Uterus (tissue), 4 donors: ENCODE measurements at places on chromosomes 6 and 20.
A peak's percentile ranks its signal among the peaks of the same experiment; 100 is the strongest.

DNA sequence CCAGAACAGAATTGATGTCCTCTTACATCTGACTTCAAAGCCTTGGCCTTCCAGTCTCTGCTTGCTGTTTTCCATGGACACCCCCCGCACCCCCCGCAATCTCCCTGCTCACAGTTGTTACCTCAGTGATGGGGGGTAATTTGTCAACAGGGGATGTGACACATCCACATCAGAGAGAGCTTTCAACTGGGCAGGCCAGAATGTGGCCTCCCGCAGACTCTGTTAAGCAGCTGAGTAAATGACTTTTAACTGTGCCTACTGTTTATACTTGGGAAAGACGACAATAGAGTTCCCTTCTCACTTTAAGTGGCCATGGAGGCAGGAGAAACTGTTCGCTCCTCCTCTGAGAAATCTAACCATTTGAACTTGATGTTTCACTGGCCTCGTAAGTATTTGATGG lies 51.0 kb downstream of the TXNDC5 start:
- no peak for DNase-seq

DNA sequence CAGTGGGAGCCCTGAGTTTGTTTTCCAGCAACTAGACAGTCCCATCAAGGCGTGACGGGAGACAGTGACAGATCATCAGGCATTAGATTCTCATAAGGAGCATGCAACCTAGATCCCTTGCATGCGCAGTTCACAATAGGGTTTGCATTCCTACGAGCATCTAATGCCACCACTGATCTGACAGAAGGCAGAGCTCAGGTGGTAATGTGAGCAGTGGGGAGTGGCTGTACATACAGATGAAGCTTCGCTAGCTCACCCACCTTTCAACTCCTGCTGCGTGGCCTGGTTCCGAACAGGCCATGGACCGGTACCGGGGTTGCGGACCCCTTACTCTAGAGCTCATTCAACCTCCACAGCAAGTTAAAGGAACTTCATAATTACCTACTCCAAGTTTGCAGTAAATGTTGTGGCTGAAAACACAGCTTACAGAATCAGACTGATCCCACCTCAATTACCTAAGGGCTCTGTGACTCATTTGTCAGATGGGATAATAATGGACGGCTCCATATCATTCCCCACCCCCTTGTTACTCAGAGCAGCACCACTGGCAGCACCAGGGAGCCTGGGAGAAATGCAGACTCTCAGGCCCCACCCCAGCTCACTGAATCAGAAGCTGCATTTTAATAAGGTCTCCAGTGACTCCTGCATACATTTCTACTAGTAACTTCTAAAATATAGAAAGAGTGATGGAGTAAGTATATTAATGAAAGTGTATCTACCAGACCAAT lies 15.7 kb downstream of the PXMP4 start:
- DNase-seq = no peak

DNA sequence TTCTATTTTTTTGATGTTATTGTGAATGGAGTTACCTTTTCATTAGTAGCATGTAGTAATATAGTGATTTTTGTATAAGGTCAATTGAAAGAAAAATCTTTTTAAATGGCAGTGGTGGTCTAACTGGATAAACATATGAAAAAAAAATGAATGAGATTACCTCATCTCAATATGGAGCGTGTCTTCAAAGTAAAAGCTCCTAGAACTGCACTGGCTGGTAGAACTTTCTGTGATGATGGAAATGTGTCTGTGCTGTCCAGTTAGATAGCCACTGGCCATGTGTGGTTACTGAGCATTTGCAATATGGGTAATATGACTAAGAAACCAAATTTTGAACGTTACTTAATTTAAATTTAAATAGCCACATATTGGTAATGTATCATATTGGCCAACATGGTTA lies 44.1 kb downstream of the MRAP2 start:
- DNase-seq = no peak

DNA sequence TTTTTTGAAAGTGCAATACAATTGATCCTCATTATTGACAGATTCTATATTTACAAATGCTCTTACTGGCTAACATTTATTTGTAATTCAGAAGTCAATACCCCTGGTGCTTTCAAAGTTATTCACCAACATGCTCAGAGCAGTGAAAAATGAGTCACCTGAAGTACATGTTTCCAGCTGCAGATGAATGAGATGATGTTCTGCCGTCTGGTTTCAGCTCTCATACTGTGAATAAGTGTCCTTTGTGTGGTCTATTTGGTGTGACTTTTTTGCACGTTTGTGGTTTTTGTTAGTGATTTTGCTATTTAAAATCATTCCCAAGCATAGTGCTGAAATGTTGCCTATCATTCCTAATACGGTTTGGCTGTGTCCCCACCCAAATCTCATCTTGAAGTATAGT lies 22.3 kb upstream of the EYA4 start:
- DNase-seq = no peak

DNA sequence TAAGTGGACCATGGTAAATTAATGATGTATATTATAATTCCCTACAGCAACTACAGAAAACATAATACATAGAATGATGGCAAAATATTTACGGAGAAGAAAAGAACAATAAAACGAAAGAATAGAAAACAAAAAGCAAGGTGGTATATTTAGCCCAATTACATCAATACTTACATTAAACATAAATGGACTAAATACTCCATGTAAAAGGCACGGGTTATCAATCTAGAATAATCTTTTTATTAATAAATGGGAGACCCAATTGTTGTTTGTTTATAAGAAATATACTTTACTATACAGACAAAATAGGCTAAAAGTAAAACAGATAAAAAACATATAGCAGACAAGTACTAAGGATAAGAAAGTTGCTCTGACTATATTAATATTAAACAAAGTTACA lies 137.2 kb downstream of the TASP1 start:
- DNase-seq = no peak

DNA sequence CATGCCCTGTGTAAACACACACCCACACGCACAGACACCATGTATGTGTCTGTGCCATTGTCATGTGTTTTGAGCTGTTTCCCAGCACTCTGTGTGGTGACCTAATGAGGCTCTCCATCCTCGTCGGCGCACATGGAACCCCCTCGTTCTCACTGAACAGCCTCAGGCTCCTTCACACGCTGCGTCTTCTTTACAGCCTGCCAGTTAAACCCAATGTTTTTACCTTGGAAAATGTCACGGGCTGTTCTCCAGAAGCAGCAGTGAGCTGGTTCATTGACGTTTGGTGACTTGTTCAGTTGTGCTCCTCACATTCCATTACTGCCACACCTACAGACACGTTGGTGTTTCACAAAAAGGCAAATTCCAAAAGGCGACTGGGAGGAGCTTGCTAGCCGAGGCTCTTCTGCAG lies 201.0 kb upstream of the FOXQ1 start:
- no peak for DNase-seq

DNA sequence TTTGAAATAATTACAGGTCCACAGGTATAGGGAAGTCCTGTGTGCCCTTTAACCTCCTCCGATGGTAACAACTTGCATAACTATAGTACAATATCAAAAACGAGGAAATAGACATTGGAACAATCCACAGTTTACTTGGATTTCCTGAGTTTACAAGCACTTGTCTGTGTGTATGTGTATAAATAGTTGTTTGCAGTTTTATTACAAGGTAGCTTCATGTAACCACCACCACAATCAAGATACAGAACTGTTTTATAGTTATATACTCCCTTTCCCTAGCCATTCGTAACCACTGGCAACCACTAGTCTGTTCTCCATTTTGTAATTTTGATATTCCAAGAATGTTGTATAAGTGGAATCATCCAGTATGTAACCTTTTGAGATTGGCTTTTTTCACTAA lies 9.1 kb downstream of the FBXO9 start:
- no peak for DNase-seq

- DNase-seq = no peak
Measured at GRCh38 chr6:2900221-2900807, 2.8 kb downstream of the SERPINB9 start.

DNA sequence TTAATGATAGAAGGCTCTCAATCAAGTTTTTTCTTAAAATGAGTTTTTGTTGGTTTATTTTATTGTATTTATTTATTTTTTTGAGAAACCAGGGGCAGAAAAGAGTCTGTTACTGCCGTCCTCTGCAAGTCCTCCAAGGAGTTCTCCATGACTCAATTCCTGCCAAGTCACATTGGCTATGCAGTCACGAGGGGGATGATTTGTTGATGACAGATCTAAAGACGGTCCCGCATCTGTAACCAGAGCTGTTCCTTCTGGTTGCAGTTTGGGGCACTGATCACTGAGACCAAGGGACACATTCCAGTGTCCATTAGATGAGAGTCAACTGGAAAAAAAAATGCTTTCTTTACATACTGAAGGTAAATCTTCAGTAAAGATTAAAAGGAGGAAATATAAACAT lies 13.9 kb upstream of the TSHZ2 start:
- DNase-seq = no peak

DNA sequence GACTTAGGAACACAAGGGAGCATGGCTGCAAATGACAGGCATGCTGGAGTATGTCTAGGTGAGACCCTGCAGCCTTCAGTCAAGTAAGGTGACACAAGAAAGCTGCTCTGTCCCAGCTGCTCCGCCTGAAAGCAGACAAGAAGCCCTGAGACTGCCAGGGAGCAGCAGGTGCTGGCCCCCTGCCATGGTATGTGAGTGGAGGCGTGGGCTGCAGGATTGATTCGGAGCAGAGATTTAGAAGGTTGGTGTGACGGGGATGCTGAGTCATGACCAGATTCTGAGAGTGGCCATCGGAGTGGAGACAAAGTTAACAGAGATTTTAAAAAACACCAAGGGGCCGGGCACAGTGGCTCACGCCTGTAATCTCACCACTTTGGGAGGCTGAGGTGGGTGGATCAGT lies 17.8 kb downstream of the LRP11 start:
- DNase-seq = peak; percentile 26

GRCh38 chr6:134564705-134565104 lies 246.8 kb upstream of the SGK1 start:
- DNase-seq = no peak

GRCh38 chr6:56699066-56699654 lies 56.5 kb upstream of the DST start:
- DNase-seq = no peak

DNA sequence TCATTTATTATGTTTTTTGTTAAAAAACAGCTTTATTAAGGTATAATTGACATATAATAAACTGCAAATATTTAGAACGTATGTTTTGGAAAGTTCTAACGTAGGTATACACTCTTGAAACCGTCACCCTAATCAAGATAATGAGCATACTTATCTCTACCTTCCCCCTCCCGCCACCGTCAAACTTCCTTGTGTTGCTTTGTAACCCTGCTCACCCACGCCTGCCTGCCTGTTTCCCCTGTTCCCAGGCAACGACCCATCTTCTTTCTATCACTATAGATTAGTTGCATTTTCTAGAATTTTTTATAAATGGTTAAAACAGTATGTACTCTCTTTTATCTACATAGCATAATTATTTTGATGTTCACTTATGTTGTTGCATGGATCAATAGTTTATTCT lies 33.5 kb upstream of the GCLC start:
- no peak for DNase-seq

- no peak for DNase-seq
Measured at GRCh38 chr6:108793516-108794251, 54.5 kb upstream of the ARMC2 start.

DNA sequence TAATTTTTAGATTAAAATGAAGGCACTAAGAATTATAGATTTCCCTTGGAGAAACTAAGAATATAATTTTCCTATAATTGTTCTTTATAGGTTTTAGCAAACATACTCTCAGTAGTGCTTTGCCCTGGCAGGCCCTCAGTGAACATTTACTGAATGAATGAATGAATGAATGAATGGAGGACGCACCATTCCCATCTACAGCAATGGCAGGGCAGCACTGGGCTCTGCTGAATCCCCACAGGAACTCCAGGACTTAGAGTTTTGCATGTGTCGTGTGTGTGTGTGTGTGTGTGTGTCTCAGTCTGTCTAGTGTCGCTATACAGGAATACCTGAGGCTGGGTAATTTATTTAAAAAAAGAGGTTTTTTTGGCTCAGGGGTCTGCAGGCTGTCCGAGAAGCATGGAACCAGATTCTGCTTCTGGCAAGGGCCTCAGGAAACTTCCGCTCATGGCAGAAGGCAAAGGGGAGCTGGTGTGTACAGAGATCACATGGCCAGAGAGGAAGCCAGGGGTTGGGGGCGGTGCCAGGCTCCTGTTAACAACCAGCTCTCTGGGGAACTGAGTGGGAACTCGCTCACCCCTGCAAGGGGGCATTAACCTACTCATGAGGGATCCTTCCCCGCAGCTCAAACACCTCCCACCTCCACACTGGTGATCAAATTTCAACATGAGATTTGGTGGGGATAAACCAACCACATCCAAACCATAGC lies 20.1 kb downstream of the RNASET2 start:
- no peak for DNase-seq

DNA sequence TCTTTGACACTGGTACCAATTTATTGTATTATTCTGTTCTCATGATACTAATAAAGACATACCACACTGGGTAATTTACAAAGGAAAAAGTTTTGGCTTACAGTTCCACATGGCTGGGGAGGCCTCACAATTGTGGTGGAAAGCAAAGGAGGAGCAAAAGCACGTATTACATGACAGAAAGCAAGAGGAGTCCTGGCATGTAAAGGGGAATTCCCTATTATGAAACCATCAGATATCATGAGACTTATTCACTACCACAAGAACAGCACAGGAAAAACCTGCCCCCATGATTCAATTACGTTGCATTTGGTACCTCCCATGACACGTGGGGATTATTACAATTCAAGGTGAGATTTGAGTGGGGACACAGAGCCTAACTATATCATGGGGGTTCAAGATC lies 43.4 kb downstream of the SLC22A2 start:
- DNase-seq = no peak

DNA sequence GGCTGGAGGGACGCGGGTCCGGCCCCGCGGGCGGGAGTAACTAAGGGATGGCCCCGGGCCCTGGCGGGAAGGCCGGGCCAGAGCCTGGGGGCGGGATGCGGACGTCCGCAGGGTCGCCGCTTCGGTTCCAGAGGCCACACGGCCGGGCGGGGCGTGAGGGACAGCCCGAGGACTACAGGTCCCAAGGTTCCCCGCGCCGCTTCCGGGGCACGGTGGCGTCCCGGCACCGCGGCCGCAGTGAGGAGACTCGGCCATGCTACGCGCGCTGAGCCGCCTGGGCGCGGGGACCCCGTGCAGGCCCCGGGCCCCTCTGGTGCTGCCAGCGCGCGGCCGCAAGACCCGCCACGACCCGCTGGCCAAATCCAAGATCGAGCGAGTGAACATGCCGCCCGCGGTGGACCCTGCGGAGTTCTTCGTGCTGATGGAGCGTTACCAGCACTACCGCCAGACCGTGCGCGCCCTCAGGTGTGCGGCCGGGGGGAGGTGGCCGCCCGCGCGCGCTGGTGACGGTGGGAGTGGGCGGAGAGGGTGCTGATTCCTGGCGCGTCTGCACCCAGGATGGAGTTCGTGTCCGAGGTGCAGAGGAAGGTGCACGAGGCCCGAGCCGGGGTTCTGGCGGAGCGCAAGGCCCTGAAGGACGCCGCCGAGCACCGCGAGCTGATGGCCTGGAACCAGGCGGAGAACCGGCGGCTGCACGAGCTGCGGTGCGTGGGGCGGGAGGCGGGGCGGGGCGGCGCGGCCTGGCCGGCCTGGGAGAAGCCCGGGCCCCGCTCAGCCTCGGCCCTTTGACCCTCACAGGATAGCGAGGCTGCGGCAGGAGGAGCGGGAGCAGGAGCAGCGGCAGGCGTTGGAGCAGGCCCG lies at the start of gene MRPS26:
Gene MRPS26 (plus strand): TSS at position 237 of the 861 bp plus-strand sequence. CDS start 17 bp downstream, at position 254.
- DNase-seq = peak; percentile 83

GRCh38 chr20:51995551-51995951 lies 193.2 kb upstream of the SALL4 start:
- no peak for DNase-seq
